ENCODE measurements at places on chromosomes 7 and 10.
A peak's percentile ranks its signal among the peaks of the same experiment; 100 is the strongest.

DNA sequence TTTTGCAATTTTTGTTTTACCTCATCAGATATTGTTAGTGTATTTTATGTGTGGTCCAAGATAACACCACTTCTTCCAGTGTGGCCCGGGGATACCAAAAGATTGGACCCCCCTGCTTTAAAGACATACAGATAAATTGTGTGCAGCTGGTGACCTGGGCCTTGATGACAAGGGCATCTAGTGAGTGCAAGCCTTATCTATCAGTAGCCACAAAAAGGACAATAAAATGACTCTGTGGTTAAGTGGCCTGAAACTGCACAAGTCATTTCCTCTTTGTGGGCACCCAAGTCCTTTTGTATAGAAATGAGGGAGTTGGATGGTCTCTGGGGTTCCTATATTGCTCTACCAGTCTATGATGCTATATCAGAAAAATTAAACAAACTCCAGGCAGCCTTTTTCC is 98.1 kb downstream of the PARD3 start:
- no peak for DNase-seq

DNA sequence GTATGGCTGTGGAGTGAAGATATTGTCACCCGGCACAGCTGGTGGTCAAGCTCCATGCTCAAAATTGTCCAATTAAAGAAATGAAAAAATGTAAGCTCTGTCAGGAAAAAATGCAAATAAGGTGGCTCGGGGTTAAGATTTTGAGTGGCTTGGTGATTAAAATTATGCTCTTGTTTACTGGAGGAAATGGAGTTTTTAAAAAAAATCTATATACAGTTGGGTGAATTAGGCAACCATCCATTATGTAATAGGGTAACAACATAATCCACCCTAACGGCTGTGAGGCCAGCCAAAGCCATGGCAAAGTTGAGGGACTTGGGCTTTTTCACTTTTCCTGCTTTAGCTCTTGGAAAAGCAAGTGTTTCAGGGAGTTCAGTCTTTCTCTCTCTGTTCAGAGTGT is 260.8 kb upstream of the HABP2 start:
- DNase-seq, result no peak

GRCh38 chr7:45390180-45390579 is 184.0 kb upstream of the ADCY1 start:
- DNase-seq, result no peak

- DNase-seq, result no peak
These were observed 89.4 kb downstream of the NSUN6 start for GRCh38 chr10:18561861-18562551.

DNA sequence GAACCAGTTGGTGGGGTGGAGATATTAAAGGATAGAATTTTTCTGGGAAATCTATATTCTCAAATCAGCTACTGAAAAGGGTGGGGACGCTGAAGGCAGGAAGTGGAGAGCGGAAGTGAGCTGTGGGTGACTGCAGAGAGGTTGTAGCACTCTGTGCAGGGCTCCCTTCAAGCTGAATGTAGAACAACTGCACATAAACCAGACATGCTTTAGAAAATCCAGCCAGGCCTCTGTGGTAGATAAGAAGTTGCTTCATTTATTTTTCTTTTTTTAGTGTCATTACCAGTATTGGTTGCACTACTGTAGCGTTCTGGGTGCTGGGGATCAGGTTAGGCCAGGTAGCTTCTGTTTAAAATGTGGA is 127.8 kb downstream of the CELF2 start:
- DNase-seq, result peak; percentile 48

DNA sequence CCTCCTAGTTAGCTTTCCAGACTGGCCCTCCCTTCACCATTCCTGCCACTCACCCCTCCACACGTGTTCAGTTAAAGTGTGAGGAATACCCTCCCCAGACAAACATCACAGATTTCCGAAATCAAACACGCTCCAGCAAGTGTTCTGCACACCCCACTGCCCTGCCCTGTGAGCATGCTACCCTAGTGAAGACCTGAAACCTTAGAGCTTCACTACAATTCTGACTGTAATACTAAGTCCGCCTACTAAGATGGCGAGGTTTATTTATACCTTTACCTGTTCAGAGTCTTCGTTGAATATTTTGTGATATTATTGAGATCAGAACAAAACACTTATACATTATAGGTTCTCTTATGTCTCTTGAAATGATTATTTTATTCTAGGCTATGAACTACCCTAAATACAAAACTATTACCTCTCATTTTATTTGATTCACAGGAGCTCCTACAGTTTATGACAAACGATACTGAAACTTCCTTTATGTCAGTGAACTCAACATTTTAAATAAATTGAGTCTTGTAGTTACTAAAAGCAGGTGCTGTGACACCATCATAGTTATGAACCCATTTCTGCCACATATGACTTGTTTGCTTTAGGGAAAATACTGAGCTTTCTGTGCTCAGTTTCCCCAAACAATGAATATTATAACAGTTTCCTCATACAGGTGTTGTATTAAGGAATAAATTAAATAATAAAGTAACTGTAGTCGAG is 8.6 kb downstream of the SCIN start:
- DNase-seq, result no peak

- DNase-seq, result no peak
These were observed 22.8 kb downstream of the VOPP1 start for GRCh38 chr7:55549457-55549856.

Data from stimulated activated CD8-positive, alpha-beta memory T cell treated with anti-CD3 and anti-CD28 coated beads, Interleukin-4, amount 100 ng/mL, for 1 hour (primary cell).